Right atrium auricular region (tissue), 2 donors: ENCODE measurements at places on chromosomes 2 and 18. TPM values are rescaled to one million over a fixed set of nuclear protein-coding genes. Genes with fewer than 3 reads are reported as not detected.

DNA sequence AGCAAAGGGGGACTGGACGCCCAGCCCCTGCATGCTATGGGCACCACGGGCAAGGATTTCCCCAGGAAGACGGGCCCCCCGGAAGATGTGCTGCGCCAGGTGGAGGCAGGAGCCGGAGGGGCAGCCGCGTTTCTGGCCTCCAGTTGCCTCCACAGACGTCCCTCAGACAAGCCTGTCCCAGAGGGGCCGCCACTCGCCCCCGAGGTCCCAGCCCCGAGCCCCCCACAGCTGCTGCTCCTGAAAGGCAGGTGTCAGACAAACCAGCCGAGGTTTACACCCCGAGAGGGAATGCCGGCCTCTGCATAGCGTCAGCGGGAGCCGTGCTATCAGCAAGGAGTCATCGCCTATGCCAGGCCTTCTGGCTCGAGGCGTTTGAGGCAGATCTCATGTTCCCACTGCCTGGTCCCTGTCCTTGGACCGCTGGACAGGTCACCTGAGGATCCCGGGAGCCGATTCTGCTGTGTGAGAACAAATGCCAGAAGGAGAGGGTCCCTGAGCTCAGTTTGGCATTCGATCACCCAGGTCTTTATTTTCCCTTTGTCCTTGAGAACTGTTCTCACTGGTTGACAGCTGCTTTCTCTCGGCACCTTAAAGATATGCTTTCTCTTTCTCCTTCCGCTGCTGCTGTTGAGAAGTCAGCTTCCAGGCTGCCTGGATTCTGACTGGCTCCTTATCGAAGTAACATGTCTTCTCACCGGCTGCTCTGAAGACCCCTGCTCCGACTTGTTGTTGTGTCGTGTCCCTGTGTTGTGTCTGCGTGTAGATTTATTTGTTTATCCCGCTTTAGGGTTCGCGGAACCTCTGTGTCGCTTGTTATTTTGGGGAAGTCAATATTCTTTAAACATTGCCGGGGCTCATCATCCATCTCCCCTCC, 20.6 kb downstream of the CROCC2 start:
- H3K27ac ChIP-seq = no peak overlapping the region
- H3K27me3 ChIP-seq = no peaks in the 10 kb centered on the region
- no peak overlapping the region for H3K4me3 ChIP-seq
- H3K36me3 ChIP-seq = no peaks in the 10 kb centered on the region

GRCh38 chr18:10230072-10230471, 224.4 kb upstream of the APCDD1 start:
- no peak for DNase-seq
- H3K4me3 ChIP-seq = no peak overlapping the region
- no peak overlapping the region for H3K27ac ChIP-seq
- H3K27me3 ChIP-seq = no peaks in the 10 kb centered on the region
- H3K36me3 ChIP-seq = no peaks in the 10 kb centered on the region

- H3K27ac ChIP-seq = no peak overlapping the region
Measured at GRCh38 chr2:119372778-119373568, 6.2 kb downstream of the DBI start.

DNA sequence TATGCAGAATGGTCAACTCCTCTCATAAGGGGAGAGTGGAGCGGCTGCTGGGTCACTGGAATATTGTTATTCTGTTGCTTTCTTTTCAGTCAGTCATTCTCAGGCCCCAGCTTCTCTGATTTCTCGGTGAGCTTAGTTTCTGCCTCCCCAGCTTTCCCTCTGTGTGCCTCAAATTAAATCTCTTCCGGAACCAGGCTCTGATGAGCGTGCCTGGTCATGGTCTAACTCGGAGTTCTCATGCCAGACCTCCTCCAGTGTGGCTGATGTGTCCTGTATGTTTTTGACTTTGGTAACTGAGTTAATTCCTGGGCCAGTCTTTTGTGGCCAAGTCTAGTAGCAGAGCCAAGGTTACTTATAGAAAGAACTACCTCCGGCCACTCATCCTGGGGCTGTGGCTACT, 4.9 kb upstream of the STK11IP start:
- H3K36me3 ChIP-seq = no peaks in the 10 kb centered on the region
- no peaks in the 10 kb centered on the region for H3K27me3 ChIP-seq
- no peak for DNase-seq
- no peak overlapping the region for H3K4me3 ChIP-seq
- peak overlapping the region; percentile 7 for H3K27ac ChIP-seq

GRCh38 chr2:203461746-203462145, 73.4 kb downstream of the RAPH1 start:
- no peaks in the 10 kb centered on the region for H3K4me1 ChIP-seq
- H3K27me3 ChIP-seq = no peaks in the 10 kb centered on the region
- no peak for DNase-seq
- peaks cover 12% of the 10 kb centered on the region for H3K36me3 ChIP-seq

DNA sequence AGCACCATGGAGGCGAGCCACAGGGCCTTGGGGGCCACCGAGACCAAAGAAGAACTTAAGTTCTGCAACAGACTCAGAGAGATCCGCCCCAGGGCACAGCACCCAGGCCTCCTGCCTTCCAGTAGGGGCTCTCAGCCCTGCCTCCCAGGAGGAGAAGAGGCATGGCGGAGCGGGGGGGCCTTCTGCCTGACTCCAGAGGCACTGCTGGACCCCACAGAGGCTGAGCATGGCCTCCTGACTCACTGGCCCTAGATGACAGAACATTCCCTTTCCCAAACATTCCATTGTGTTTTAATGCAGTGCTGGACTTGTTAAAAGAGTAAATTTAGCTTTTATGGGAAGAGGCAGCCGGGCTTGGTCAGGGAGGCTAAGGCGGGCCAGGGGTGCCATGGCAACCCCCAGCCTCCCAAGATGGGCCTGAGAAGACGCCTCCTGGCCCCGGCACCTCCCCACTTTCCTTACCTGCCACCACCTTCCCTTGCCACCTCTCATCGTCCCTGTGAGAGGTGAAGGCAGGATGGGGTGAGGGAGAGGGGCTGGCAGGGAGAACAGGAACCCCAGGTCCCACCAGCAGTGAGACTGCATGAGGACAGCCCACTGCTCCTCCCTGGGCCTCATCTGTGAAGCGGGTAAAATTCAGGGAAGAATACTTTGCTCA, 65.4 kb downstream of the SMAD7 start:
- DNase-seq = no peak
- H3K27me3 ChIP-seq = no peaks in the 10 kb centered on the region
- H3K4me3 ChIP-seq = no peak overlapping the region

DNA sequence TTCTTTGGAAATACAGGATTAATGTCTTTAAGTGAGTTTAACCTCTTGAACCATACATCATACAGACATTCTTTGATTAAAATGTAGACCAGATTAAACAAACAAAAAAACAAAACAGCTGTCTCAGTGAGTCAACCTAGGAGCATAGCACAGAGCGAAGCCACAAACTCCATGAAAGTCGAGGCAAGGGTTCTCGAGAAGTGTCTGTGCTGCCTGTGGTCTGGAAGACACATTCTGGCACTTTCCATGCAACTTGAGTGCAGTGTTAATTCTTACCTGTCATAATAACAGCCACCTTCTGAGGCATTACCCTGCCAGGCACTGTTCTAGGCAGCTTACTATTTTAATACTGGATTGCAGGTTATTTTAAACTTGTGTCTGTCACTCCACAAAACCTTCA, 435.5 kb upstream of the MMADHC start:
- no peaks in the 10 kb centered on the region for H3K4me1 ChIP-seq
- no peaks in the 10 kb centered on the region for H3K27me3 ChIP-seq
- no peaks in the 10 kb centered on the region for H3K36me3 ChIP-seq
- no peak for DNase-seq

- H3K4me3 ChIP-seq = no peak overlapping the region
- no peak overlapping the region for H3K27ac ChIP-seq
- H3K27me3 ChIP-seq = no peaks in the 10 kb centered on the region
- H3K36me3 ChIP-seq = peaks cover 83% of the 10 kb centered on the region
Measured at GRCh38 chr2:233443511-233444183, 89.4 kb downstream of the DGKD start.

DNA sequence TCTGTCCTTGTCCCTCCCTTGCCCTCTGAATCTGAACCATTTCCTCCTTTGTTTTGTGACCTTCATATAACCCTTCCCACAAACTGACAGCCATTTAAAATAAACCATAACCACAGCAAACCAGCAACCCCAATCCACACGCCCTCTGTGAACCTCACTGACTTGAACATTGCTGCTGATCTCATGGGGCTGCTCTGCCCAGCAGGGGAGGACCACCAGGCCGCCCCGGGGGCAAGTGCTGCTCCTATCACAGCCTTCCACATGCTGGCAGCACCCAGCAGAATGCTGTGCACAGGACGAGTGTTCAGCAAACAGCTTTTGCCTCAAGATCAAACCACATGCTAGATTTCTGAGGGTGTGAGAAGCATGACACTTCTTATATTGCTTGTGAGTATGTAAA, 73.9 kb upstream of the UXS1 start:
- H3K36me3 ChIP-seq = no peaks in the 10 kb centered on the region
- H3K27ac ChIP-seq = no peak overlapping the region
- no peaks in the 10 kb centered on the region for H3K27me3 ChIP-seq
- H3K4me1 ChIP-seq = peaks cover 13% of the 10 kb centered on the region
- DNase-seq = no peak

DNA sequence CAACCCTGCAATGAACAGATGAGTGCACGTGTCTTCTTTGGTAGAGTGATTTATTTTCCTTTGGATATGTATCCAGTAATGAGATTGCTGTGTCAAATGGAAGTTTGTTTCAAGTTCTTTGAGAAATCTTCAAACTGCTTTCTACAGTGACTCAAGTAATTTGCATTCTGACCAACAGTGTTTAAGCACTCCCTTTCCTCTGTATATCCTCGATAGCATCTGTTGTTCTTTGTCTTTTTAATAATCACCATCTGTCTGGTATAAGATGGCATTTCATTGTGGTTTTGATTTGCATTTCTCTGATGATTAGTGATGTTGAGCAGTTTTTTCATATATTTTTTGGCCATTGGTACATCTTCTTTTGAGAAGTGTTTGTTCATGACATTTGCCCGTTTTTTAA, 1608.3 kb upstream of the ZEB2 start:
- no peaks in the 10 kb centered on the region for H3K36me3 ChIP-seq
- H3K4me3 ChIP-seq = no peak overlapping the region
- H3K4me1 ChIP-seq = no peaks in the 10 kb centered on the region

GRCh38 chr2:126950504-126950903, 51.8 kb downstream of the TEX51 start:
- no peaks in the 10 kb centered on the region for H3K27me3 ChIP-seq
- no peak for DNase-seq

- H3K4me1 ChIP-seq = no peaks in the 10 kb centered on the region
- no peak overlapping the region for H3K27ac ChIP-seq
- no peaks in the 10 kb centered on the region for H3K27me3 ChIP-seq
Measured at GRCh38 chr2:204628926-204629712, 83.8 kb downstream of the PARD3B start.

DNA sequence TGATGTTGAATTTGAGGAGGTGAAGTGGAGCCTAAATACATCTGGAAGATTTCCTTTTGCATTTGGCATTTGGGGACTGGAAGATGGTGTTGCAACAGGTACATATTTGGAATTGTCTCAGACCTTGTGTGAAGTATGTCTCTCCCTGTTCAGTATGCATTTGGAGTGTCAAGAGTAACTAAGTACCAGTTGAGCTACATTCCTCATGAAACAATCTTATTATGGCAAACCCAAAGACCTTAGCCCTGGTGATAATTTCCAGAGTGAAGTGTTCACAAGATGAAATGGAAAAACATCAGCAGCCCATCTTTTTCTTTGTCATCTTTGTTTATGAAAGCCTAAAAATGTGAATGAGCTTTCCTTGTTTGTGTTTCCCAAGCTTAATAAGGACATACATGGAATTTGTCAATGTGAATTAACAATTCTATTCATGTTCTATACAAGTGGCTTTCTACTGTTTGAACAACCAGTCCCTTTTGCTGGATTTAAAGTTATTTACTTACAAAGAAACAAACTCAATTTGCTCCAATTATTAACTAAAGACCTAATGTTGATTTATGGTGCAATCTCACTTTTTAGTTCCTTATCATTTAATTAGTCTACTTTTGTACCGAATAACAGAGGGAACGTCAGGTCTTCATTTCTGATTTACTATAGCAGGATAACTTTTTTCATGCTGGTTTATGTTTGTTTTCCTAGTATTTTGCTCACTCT, 42.1 kb upstream of the PPP1R1C start:
- no peak for DNase-seq
- no peak overlapping the region for H3K4me3 ChIP-seq
- no peak overlapping the region for H3K27ac ChIP-seq
- no peaks in the 10 kb centered on the region for H3K4me1 ChIP-seq

- H3K4me1 ChIP-seq = peaks cover 41% of the 10 kb centered on the region
- peak overlapping the region; percentile 64 for H3K27ac ChIP-seq
- H3K4me3 ChIP-seq = peak overlapping the region; percentile 70
- H3K36me3 ChIP-seq = no peaks in the 10 kb centered on the region
- no peaks in the 10 kb centered on the region for H3K27me3 ChIP-seq
- DNase-seq = no peak
Measured at GRCh38 chr18:46335534-46336101, 231.4 kb downstream of the HAUS1 start.

DNA sequence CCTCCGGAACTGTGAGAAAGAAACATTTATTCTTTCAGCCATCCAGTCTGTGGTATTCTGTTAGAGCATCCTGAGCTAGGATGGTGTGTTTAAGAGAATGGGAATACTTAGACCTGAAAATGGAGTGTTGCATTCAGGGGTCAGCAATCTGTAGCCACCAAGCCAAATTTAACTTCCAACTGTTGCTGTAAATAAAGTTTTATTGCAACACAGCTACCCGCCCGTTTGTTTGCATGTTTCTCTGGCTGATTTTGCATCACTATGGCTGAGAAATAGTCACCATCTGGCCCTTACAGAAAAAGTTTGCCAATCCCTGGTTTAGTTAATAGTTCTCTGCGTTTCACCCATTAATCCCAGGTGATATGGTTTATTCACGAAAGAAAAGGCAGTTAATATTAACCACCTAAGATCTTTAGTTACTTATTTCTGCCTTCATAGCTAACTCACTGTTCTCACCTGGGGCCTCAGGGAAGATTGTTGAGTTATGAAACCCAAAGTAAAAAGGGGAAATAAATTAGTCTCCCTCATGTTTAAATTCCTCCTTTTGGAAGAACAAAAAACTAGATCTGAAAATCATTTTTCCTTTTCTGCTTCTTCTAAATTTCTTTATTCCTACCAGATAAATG, 9.5 kb upstream of the CYS1 start:
- no peaks in the 10 kb centered on the region for H3K36me3 ChIP-seq
- no peak for DNase-seq
- H3K4me3 ChIP-seq = no peak overlapping the region

DNA sequence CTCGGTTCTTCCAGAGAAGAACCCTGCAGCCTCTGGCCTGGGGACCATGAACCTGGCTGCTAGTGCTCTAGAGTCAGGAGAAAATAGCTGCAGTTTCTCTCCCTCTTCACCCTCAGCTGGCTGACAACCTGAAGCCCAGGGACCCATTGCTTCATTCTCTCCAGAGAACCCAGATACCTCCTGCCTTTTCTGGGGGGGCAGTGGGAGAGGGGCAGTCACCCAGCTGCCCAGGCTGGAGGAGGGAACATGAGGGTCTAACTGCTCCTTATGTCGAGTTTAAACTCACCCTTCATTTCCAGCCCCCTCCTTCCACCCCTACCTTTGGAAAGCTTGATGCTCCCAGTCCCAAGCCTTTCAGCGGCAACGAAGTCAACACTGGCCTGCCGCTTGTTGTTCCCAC, 7.6 kb upstream of the ZFAND2B start:
- H3K27me3 ChIP-seq = no peaks in the 10 kb centered on the region
- H3K27ac ChIP-seq = no peak overlapping the region
- no peaks in the 10 kb centered on the region for H3K36me3 ChIP-seq
- H3K4me3 ChIP-seq = no peak overlapping the region

The TRAF3IP1 gene
- total RNA-seq = 5.8 TPM

The COA5 gene
- total RNA-seq = 19.8 TPM

The MC4R gene
- total RNA-seq = not detected

The RIT2 gene
- total RNA-seq = not detected

The NEU2 gene
- total RNA-seq = not detected

The WDR35 gene
- 5.0 TPM for total RNA-seq

The PTGR3 gene
- 16.7 TPM for total RNA-seq

The HOXD9 gene
- not detected for total RNA-seq
